ENCODE measurements at places on chromosomes 3 and 15.

- DNase-seq = no peak
These were observed 32.7 kb downstream of the TRANK1 start for GRCh38 chr3:36911990-36912804.

DNA sequence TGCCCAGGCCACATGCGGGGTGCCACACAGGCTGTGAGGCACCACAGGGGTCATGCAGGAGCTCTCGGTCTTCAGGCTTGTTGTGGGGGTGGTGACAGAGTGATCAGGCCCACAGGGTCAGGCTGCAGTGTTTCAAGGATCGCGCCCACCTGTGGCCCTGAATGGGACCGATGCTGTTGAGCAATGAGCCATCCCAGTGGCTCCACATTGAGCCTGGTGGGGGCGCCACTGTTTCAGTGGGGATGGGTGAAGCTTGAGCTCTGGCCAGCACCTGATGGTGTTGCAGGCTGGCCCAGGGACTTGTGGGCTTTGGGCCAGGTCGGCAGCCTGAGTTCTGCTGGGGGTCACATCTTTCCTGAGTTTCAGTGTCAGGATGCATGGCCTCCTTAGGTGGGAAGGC is 230.1 kb downstream of the UBE3A start:
- no peak for DNase-seq

GRCh38 chr3:14861446-14862302 is 42.9 kb downstream of the FGD5 start:
- no peak for DNase-seq

DNA sequence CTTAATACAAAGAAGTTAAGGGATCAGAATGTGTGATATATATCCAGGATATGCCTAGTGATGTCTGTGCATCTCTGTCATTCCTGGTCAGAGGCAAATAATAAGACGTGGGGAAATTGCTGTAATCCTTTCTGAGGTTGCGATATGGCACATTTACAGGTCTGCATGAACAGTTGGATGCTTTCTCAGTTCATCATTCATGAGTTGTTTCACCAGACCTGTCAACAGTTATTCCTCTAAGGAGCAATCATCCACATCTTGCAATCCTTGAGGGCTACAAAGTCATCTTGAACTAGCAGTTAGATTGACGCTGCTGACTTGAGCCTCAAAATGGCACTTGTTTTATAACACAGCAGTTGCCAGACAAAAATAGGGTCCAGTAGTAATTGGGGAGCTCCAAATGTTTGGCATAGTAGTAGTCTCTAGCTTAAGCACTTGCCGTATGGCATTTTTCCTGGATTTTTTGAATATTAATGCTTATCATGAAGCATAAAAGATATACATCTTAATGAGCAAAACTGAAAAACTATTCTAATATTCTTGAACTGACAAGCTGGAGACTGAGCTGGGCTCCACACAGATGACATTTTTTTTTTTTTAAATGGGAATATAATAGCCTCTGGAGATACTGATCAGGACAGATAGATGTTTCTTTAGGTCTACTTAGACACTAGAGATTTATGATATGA is 761.7 kb downstream of the VGLL3 start:
- no peak for DNase-seq

GRCh38 chr3:124986192-124987143 is 51.9 kb upstream of the MUC13 start:
- no peak for DNase-seq

DNA sequence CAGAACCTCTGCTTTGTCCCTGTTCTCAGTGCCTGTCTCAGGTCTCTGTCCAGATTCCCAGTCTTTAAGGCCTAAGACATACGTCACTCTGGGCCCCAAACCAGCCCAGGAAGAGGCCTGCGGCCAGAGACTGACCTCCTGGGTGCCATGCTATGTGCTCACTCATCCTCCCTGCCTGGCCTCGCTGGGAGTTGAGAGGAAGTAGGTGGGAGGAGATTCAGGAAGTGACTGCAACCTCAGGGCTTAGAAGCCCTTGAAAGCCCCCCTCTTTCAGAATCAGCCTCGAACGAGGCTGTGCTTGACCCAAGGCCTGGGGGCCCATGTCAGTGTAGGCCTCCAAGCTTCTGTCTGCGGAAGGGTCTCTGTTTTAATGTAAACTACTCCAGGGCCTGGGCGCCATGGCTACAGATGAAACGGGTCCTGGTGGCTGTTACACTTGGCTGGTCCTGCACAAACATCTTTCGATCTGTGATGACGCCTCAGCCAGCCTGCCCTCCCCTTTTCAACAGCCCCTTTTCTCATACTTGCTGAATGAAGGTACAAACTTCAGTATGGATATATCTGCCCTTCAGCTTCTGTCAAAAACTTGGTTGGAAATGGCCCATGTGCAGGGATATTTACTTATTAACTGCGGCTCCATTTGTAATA is 11.7 kb downstream of the RASGRF1 start:
- no peak for DNase-seq

- DNase-seq = no peak
These were observed 354.4 kb downstream of the TUSC7 start for GRCh38 chr3:117063930-117064329.
